Stimulated activated CD4-positive, alpha-beta T cell treated with anti-CD3 and anti-CD28 coated beads, Interleukin-12 subunit alpha, Interleukin-12 subunit beta, amount 100 ng/mL, for 4 hours (primary cell): ENCODE measurements at places on chromosomes 1 and 21.

- no peak for DNase-seq
These were observed 20.6 kb downstream of the RC3H1 start for GRCh38 chr1:174001573-174001972.

- no peak for DNase-seq
These were observed 70.0 kb upstream of the KIAA1614 start for GRCh38 chr1:180842491-180843275.

DNA sequence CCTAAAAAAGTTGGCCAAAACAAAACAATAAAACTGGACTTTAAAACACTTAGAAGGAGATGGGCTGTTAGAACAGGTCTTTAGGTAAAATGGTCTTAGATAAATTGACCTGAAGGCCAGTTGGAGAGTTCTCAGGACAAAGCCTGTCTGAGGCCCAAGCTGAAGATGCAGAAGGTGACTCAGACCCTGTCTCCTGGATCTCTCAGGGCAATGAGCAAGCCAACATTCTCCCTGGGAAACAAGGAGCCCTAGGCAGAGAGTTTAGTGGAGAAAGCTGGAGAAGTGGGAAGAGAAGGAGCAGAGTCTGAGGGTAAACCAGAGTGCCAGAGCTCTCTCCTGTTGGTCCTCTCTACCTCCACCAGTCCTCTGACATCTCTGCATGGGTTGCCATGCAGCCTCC is 70.1 kb downstream of the FCRL5 start:
- DNase-seq, result no peak

GRCh38 chr1:243508303-243508713 is 252.5 kb downstream of the SDCCAG8 start:
- DNase-seq, result no peak

GRCh38 chr1:111480674-111481073 is 6.9 kb downstream of the C1orf162 start:
- DNase-seq, result no peak

DNA sequence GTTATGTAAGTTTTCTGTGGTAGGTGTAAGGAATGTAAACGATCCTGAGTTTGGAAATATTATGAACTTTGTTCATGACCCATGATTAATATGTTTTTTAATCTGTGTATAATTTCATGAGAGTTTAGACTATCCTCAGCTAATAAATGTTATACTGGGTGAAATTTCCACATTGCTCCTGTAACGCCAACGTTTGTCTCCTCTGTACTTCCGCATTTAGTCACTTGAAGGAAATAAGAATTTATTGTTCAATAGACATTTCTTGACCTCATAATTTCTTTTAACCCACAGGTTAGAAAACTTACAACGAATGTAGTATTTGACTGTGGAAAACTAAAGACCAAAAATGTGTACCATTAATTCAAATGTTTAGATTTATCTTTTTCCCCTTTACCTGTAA is 876 bp downstream of the KCNJ15 start:
- no peak for DNase-seq

GRCh38 chr1:20936621-20937020 is 149.5 kb upstream of the HP1BP3 start:
- DNase-seq, result no peak

DNA sequence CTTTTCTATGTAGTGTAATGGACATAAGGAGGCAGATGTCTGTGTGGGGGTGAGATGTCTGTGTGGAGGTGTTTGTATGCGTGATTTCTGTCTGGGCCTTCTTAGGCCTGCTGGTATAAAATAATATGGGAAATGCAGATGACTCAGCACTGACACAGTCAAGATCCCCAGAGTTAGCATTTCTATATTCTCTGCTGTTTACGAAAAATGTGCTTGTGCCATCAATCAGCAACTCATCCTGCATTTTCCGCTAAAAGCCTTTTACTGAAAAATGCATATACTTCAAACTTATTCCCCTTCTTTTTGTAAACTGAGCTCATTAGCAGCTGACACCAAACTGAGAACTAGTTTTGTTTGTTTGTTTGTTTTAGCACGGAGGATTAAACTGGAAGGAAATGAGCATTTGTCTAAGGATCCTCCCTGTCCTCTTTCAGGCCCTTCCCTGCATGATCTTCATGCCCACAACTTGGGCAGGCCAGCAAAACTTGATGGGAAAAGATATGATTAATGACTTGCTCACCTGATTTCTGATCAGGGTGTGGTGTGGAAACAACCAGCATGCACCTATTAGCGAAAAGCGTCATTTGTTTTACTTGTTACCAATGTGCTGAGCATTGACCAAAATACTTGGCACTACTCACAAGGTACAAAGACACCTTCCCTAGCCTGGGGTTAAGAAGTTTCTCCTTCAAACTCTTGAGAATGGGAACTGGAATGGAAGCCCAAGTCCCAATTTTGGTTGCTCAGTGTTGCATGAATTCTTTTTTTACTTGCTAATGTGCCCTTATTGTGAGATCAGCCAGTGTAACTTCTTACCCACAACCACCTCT is 77.4 kb downstream of the NDUFS5 start:
- no peak for DNase-seq

- no peak for DNase-seq
These were observed at the start of gene KRTAP12-2 for GRCh38 chr21:44666401-44667320. KRTAP12-2 (minus strand) TSS chr21:44666927; CDS start chr21:44666886, 41 bp downstream.
